ENCODE measurements at places on chromosomes 6 and 20.

GRCh38 chr6:63644668-63645326 is 9.2 kb downstream of the PHF3 start:
- no peak for DNase-seq

- DNase-seq = no peak
Observed at GRCh38 chr20:40956542-40957264, 71.9 kb upstream of the TOP1 start.

- DNase-seq = no peak
Observed at GRCh38 chr6:23754197-23754596, 371.8 kb upstream of the NRSN1 start.

DNA sequence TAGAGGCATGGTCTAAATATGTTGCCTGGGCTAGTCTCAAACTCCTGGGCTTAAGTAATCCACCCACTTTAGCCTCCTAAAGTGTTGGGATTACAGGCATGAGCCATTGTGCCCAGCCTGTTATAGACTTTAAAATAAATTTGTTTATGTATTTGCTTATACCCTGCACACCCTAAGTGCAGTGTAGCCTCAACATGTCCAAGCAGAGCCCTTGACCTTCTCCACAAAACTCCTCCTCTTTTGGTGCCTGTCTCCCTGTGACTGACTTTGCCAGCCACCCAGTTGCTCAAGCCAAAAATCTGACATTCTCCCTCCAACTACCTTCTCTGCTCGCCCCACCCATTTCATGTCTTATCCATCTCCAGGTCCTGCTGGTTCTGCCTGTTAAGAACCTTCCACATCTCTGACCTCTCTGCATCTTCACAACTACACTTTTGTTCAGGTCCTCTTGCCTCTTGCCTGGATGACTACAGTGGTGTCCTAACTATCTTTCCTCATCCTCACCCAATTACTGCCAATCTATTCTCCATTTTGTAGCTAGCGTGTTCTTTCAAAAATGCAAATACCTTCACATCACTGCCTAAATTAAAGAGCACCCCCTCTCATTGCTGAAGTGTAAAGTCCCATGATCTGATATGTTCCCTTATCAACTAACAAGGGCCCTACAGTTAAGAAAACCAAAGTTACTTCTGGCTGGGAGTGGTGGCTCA is 11.2 kb upstream of the KIFC1 start:
- no peak for DNase-seq

DNA sequence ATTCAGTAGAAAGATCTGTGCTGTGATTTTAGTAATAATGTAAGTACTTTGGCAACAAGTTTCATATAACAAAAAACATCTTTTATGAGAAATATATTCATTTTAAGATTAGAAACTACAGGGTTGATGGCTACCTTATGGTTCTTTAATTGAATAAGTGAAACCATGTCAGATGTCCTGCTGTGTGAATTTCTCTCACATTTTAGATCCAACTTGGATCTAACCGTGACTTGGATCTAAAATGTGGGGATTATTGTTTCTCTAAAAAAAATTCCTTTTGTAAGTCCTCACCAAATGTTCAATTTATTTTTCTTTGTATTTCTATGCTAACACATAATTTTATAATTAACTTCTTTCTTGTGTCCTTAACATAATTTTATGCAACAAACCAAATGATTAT is 30.4 kb downstream of the ZC2HC1B start:
- no peak for DNase-seq

- no peak for DNase-seq
Observed at GRCh38 chr20:8062756-8063155, 43.2 kb upstream of the TMX4 start.

DNA sequence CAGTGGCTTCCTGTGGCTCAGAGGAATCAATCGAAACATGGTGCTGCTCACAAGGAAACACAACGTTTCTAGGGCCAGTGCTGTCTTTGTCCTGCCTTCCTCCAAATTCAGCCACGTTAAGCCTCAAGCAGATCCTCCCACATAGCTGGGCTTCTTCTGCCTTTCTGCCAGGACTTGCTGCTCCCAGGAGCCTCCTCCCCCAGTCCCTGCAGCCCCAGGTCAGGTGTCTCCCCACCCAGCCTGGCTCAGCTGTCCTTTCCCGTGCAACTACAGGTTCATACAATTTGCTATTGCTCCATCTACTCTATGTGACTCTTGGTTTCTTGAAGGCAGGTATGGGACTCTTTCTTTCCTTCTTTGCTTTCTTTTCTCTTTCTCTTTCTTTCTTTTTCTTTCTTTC is 215.3 kb upstream of the RNF24 start:
- DNase-seq = no peak

GRCh38 chr6:7224731-7225130 is 88.3 kb downstream of the SSR1 start:
- no peak for DNase-seq

DNA sequence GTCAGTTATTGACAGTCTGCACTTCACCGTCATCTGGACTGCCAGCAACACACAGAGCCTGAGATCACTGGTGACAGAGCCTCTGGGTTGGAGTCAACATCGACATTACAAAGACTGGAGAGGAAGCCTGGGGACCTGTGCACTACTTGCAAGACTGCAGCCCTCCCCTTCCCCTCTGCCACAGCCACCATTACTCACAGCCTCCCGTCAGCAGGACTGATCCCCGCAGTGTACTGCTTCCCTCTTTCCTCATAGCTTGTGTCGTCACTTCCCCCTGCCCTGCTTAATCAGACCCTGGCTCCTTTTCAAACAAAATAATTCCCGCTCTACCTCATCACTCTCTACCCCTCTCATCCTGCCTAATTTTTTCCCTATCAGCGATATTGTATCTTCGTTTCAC is 235.5 kb upstream of the KCNQ5 start:
- DNase-seq = no peak

DNA sequence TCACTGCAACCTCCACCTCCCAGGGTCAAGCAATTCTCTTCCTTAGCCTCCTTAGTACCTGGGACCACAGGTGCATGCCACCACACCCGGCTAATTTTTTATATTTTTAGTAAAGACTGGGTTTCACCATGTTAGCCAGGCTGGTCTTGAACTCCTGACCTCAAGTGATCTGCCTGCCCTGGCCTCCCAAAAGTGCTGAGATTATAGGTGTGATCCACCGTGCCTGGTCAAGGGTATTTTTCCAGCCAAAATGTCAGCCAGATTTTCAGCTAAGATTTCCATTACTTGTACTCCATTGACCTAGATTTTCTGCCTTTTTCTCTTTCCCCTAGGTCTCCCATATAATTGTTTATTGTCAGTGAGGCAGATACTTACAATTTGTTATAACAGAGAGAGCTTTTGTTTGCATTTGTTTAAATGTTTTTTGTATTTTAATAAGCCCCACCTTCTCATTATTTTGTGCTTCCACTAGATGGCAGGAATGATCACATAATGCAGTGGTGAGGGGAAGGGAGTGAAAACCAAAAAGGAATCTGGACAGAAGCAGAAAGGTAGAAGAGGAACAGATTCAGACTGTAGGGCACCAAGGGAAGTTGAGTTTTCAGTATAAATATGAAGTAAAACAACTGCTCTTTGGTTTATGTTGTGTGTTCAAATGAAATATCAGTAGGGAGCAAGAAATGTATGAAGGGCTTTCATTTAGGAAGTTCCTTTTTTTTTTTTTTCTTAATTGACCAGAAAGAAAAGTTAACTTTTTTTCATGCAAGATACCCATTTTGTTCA is 29.7 kb downstream of the RPF2 start:
- peak; percentile 29 for DNase-seq

DNA sequence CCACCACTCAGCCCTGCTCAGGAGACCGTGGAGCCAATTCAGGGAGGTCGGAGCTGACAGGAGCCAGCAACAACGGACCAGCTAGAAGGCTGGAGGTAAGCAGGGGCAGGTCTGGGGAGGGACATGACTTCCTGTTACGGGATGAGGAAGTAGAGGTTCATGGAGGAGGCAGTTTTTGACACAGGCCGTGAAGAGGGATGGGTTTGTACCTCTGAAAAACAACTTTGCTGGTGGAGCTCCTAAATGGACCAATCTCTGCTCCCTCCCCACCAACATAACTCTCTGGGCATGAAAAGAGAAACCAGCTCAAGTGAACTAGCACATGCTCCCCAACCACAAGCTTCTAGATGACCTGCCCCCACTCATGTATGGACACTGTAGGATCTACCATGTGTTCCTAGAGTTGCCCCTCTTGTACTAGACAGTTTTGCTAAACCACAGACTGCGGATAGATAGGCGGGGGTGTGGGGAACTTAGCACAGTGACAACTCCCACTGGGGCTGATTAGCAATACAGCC is 31.4 kb downstream of the RALGAPA2 start:
- no peak for DNase-seq

- no peak for DNase-seq
Observed at GRCh38 chr6:165662749-165663376, at the start of gene PDE10A. TSS of gene PDE10A (minus strand) at chr6:165663241. CDS start at chr6:165662811, 430 bp downstream.

GRCh38 chr6:105746130-105746505 is 340.0 kb upstream of the PRDM1 start:
- no peak for DNase-seq

GRCh38 chr6:13711324-13711732 is 307 bp downstream of the RANBP9 start:
- no peak for DNase-seq

GRCh38 chr20:61630391-61630650 is 378.3 kb downstream of the CDH4 start:
- DNase-seq = no peak

GRCh38 chr6:167292301-167293087 is 1.4 kb downstream of the UNC93A start:
- no peak for DNase-seq

GRCh38 chr20:53622247-53623133 is 28.9 kb upstream of the ZNF217 start:
- DNase-seq = no peak

- no peak for DNase-seq
Observed at GRCh38 chr6:128616342-128616741, 95.9 kb upstream of the PTPRK start.

DNA sequence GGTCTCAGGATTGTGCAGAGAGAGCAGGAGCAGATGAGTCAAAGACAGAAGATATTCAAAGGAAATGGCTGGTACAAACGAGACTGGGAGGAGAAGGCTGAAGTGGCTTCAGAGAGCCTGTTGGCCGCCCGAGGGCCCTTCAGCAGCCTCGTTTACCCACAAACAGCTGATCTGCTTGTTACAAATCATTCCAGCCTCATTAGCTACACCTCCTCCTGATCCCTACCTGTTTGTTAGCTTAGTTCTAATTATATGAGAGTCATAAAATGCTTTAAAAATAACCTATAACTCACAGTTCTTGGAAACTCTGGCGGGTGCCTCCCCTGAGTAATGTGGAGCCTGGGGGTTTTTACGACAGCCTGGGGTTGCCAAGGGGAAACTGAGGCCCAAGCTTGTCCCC is 12.6 kb downstream of the GLP1R start:
- DNase-seq = no peak

DNA sequence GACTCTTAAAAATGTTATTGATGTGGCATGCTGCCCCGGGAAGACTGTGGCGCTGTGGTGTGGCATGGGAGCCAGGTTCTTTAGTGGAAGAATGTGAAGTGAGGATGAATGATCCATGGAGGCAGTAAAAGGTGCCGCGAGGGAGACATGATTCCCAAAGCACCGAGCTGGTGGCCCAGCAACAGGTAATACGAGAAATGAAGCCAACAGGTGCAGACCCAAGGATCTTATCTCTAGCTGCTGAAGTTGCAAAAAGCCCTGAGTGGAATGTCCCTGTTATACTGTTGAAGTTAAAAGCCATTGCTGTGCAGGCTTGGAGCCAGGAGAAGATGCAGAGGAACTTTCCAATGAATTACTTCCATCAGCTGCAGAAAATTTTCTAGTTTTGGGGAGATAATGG is 53.5 kb downstream of the OR2B6 start:
- no peak for DNase-seq

- DNase-seq = no peak
Observed at GRCh38 chr6:25014791-25015560, 79.2 kb upstream of the RIPOR2 start.

- no peak for DNase-seq
Observed at GRCh38 chr6:34697904-34698559, 1.5 kb upstream of the ILRUN start.
